ENCODE measurements at places on chromosomes 13 and 19.

- DNase-seq: no peak
Measured at GRCh38 chr13:102333320-102334198, 68.3 kb downstream of the FGF14 start.

GRCh38 chr19:4559569-4559968 is at the start of gene SEMA6B:
Gene SEMA6B (minus strand): TSS chr19:4559684. CDS start chr19:4558457, 1,227 bp downstream.
- DNase-seq: no peak

GRCh38 chr13:112781881-112782361 is 92.1 kb downstream of the ATP11A start:
- peak; percentile 70 for DNase-seq

DNA sequence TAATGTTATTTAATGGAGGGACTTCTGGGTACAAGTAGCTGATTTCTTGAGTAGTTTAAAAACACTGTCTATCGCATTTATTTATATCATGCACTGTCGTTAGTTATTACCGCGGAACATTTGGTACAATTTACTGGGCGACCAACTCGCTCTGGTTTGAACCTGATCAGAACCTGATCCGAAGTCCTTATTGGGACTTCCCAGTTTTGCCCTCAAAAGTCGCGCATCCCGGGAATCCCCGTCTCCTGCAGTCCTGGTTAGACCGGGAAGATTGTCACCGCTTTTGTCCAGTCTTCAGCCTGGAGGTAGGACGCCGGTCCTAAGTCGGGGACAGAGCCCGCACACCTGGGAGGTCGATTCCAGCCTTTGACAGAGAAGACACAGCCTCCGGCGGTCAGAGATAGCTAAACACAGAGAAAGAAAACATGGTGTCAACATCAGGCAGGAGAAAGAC is 694 bp downstream of the CLN5 start:
- no peak for DNase-seq

GRCh38 chr13:46380242-46380641 is 6.8 kb downstream of the RUBCNL start:
- no peak for DNase-seq

DNA sequence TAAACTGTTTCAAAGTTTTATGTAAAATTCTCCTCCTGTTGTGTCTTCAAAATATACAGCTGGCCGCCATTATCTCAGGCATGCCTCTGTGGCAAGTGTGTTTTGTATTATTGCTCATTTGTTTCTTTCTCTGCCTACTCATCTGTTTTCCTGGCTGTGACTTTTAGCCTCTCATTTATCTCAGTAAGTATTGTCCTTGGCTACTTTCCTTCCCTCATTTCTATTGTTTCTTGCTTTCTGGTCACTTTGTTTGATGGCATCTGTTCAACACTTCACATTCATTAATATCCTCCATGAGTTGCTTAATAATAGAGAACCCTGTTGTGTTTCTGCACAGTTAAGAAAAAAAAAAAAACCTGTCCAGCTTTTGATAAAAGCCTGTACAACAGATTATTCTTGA is 869.4 kb downstream of the PCDH17 start:
- DNase-seq: no peak

GRCh38 chr13:79508224-79508961 is 27.4 kb downstream of the NDFIP2 start:
- DNase-seq: no peak

DNA sequence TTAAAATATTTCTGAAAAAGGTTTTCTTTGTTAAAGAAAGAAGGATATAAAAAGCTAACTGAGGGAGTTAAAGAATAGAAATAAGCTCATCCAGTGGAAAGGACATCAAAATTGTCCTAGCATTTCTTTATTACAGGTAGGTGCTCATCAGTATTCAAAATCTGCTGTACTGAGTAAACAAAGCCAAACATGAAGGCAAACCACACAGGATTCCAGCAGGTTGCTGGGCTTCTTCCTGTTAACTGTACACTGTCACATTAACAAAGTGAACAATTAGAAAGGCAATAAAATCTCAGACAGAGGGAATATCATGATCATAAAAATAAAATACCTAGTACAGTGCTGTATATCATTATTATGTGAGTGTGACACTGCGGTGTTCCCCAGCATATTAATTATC is 1541.0 kb downstream of the SLITRK5 start:
- DNase-seq: no peak

DNA sequence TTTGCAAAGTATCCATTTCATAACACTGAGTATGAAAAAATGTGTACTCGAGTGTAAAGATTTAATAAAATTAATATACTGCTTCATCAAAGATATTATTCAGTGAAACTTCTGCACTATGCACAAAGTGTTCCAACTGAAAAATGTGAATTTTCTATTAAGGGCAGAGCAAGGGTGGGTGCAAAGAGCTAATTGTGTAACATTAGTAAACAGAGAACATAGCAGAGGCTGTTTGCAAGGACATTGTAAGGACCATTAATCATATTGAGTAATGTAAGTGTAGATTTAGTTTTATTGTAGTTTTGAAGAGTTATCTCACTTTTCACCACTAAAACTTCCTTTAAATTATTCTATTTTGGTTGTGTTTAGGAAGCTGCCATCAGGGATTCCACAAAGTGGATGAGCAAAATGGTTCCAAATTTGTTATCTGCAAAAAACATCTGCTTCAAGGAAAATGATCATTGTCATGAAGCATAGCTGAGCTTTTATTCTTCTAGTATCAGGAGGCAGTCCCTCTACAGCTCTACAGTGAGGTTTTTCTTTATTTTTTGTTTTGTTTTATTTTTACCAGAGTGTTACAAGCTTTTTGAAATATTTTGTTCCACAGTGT is 1375.4 kb downstream of the SLITRK1 start:
- no peak for DNase-seq

- DNase-seq: no peak
Measured at GRCh38 chr13:32829676-32830335, 186.4 kb upstream of the KL start.

DNA sequence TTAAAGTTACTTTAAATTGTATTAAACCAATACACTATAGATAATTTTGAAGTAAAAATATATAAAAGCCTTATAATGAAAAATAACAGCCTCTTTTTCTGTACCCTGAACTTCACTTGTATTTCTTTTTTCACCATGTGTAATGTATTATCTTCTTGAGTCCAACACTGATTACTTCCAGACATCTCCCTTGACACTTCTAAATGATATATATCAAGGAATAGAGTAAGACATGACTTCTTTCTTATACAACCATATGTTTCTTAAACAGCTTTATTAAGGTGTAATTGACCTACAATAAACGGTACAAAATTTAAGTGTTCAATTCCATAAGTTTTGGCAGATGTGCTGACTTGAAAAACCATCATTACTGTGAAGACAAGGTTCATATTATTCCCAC is 531.9 kb downstream of the OLFM4 start:
- no peak for DNase-seq

GRCh38 chr13:38914070-38914469 is 76.6 kb downstream of the STOML3 start:
- DNase-seq: no peak

- no peak for DNase-seq
Measured at GRCh38 chr19:56978023-56978565, 137.6 kb upstream of the PEG3 start.

DNA sequence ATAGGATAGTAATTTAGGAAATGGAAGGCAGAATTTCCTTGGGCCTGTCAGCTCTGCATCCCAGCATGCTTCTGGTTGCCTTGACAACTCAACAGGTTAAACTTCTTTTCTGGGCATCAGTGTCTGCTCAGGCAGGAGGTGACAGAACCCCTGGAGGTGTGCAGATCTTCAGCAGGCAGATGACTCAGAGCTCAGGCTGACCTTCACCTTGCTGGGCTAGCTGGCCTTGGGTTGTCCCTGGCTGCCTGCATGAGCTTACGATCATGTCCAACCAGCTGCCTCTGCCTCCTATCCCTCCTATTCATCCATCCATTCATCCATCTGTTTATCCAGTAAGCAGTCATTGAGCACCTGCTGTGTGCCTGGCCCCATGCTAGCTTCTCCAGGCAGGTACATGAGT is 81.2 kb upstream of the KCTD15 start:
- no peak for DNase-seq

DNA sequence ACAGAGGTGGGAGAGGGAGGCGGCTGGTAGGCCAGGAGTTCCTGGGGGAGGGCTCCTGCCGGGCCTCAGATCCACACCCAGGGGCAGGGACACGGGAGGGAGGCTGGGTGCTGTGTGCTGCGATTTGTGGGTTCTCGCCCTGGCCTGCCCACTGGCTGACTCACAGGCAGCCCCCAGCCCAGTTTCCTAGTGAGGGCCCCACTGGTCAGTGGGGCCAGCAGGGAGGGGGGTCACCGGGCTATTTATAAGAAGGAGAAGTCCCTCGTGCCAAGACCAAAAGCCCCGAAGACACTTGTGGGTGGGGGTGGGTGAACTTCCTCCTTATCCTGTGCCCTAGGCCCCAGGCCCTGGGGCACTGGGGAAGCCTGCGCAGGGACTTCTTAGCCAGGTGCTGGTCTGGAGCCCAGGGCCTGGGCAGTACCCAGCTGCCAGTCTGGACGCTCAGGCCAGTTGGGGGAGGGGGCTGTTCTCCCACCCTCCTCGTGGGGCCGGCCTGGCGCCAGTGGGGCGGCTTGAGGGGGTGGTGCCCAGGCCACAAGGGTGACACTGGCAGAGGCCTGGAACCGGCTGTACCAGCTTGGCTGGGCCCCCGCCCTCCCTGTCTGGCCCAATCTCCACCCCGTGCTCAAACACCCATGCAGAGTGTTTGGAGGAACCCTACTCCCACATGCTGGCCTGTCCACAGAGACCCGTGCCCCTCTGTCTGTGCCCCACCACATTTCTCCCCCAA is 5.0 kb upstream of the JUNB start:
- no peak for DNase-seq

DNA sequence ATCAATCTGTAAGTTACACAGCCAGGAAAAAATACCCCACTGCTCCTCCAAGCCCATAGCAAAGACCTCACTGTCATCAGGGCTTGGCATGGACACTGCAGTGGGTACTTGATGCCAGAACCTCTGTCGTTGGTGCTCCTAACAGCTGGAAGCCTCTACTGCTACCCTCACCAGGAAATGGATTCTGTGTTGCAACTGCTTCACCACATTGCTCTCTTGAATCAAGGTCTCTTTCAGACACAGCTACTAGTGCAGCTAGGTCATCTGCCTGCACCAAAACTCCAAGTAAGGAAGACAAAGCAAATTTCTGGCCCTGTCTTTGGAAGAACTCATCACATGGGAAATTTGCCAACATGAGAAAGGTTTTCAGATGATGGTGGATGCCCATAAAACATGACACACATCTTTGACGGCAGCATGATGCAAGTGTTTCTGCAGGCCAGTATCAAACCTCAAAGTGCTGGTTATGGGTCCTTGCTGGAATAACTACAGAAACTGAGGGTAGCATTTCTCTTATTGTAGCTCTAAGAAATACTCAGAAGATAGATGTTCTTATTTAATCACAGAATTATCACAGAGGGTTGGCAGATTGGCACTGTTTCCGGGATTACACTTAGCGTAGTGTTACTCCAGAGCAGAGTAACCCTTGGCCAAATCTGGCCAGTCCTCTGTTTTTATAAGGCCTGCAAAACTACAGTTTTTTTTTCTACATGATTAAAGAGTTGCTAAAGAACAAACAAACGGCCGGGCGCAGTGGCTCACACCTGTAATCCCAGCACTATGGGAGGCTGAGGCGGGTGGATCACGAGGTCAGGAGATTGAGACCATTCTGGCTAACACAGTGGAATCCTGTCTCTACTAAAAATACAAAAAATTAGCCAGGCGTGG is 12.9 kb upstream of the PCCA start:
- no peak for DNase-seq

GRCh38 chr13:85441975-85442374 is 357.2 kb downstream of the SLITRK6 start:
- no peak for DNase-seq

- no peak for DNase-seq
Measured at GRCh38 chr13:101512650-101513049, 60.2 kb downstream of the ITGBL1 start.

- DNase-seq: no peak
Measured at GRCh38 chr13:50334944-50335343, 319.7 kb downstream of the KCNRG start.

DNA sequence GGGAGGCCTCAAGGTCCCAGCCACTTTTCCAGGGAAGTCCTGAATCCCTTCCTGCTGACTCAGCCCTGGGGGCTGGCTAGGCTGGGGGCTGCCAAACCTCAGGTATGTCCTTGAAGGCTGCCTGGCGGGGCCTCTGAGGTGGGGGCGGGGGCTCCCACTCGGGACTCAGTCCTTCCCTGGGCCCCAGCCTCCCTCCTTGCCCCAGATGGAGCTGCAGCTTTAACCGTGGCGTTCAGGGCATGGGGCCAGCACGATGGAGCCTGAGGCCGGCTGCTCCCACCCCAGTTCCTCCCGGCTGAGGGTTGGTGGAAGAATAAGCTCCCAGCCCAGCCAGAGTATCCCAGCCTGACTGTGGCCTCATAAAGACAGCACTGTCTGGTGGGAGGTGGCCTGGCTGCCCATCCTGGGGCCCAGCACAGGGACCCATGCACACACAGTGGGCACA is 12.4 kb downstream of the CILP2 start:
- no peak for DNase-seq

GRCh38 chr13:62578402-62578801 is 1162.8 kb upstream of the PCDH20 start:
- no peak for DNase-seq

GRCh38 chr13:107035778-107036177 is 467.8 kb upstream of the ARGLU1 start:
- no peak for DNase-seq

GRCh38 chr13:103799028-103799427 is 732.8 kb upstream of the SLC10A2 start:
- DNase-seq: no peak

- no peak for DNase-seq
Measured at GRCh38 chr13:42394361-42394708, 122.4 kb downstream of the AKAP11 start.

DNA sequence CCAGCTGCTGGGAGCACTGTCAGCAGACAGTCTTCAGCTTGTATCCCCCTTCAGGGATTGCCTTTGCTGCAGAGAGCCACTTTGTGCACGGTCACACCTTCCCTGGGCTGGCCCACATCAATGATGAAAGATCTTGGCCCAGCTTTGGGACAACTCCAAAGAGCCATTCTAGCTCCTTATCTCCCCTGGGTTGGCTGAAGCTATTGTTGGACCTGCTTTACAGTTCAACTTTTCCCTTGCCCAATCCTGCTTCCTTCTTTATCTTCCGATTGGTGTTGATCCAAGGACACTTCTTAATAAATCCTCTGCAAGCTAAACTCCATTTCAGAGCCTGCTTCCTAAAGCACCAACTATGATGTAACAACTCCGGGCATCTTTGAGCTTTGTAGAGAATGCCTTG is 466.4 kb downstream of the KLF12 start:
- DNase-seq: no peak

All from vagina (tissue), 2 donors.